ENCODE measurements at places on chromosomes 7 and 10. TPM values are rescaled to one million over a fixed set of nuclear protein-coding genes. Genes with fewer than 3 reads are reported as not detected.

DNA sequence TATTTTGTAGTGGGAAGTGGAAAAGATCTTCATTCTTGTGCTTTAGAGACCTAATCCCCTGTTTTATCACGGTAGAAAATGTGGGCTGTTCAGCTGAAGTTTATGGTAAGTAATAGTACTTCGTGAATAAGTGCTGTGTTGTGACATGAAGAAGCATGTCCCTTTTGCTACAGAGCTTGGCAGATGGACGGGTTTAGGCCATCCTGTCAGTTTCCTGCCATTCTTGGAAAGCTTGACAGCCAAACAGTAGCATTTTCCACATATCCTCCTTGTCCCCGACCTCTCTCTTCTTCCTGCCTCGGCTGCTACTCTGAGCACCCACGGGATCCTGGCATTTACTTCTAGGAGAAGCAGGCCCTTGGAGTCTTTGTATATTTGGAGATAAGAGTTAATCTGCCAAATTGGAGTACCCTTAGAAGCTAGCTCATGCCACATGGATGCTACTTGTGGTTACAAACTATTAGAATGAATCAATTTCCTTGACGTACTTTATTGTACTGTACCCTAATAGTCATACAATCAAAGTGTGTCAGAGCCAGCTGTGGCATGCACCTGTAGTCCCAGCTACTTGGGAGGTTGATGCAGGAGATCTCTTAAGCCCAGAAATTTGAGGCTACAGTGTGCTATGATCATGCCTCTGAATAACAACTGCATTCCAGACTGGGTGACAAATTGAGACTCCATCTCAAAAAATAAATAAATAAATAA is 39.2 kb downstream of the PNLIPRP3 start:
- no peak for DNase-seq

- no peak for DNase-seq
Measured at GRCh38 chr10:75586814-75587213, 155.4 kb downstream of the LRMDA start.

DNA sequence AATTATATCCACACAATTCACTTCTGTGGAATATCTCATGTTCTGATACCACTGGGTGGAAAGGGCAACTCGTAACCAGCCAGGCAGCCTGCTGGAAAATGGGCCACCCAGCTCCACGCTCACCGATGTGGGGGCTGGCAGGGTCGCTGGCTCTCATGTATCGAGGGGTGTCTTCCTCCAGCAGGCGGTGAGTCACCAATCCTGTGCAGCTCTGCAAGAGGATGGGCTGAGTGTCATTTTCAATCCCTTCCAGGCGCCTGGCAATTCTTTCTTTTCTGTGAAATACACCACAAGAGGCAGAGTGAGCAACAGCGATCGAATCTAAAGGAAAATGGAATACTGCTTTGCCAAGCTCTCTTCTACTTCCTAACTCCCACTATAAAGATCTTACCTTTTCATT is 80.1 kb downstream of the SVIL start:
- DNase-seq: no peak

DNA sequence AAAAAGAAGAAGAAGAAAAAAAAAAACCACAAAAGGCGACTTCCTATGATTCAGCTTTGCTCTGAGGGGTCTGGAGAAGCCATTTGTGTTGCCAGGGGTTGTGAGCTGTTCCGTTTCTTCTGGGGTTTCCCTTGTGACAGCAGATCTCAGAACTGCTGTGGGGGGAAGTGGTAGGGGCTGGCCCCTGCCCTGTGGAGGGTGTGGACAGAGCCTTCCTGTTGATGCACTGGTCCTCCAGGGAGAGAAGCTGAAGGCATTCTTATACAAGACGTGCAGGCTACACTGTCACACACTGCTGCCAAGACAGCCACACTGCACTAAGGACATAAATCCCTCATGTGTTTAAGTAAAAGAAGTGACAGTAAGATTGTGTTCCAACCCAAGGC is 17.3 kb upstream of the CSGALNACT2 start:
- no peak for DNase-seq

DNA sequence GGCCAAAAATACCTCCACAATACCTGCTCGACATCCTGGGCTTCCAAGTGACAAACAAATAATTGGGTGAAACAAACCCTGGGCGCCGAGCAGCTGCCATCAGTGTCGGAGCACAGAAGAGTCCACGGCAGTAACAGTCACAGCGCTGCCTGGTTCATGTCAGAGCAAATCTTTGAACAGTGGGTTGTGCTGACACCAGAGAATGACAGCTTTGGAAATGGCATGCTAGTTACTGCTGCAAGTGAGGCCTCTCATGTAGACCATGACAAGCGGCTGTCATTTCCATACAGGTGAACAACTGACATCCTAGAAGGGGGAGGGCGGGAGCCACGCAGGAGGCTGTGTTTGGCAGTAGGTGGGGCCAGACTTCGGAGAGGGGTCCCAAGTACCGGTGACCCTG is 420.5 kb upstream of the GALNT17 start:
- no peak for DNase-seq

DNA sequence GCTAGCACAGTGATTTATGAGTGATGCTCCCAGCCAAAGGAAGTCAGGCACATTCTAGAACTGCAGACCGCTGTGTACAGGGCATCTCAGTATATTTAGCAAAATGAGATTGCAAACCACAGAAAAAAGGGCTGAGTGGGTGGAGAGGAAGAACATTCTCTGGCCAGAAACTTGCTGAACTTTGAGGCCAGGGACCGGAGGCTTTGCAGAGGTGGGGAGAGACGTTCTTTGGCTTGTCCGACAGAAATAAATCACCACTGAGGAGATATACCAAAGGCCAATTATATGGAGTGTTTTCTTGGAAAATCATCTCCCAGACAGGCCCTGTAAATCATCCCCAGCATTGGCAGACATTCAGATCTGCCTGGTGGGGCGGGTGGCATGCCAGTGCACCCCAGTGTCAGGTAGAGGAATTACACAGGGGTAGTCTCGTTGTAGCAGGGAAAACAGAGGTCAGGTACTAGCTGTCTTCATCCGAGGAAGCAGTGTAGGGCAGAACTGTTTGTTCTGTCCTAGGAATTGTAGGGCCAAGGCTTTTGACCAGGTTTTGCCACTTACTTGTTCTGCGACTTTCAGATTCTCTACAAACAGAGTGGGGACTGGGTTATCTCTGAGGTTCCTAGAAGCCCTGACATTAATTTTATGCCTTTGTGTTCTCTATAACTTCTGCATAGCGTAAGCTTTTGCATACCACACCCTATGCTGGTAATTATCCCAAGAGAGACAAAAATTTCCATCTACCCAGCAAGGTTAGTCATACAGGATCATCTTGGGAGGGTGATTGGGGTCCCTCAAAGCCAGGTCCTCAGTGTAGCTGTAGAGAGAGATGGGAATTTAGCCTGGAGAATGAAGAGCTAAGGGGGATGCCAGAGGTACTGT is 655.6 kb downstream of the LRMDA start:
- DNase-seq: no peak

SEC61G gene
- 295 TPM for total RNA-seq

DRGX gene
- not detected for total RNA-seq

FAM149B1 gene
- 4.3 TPM for total RNA-seq

DNA sequence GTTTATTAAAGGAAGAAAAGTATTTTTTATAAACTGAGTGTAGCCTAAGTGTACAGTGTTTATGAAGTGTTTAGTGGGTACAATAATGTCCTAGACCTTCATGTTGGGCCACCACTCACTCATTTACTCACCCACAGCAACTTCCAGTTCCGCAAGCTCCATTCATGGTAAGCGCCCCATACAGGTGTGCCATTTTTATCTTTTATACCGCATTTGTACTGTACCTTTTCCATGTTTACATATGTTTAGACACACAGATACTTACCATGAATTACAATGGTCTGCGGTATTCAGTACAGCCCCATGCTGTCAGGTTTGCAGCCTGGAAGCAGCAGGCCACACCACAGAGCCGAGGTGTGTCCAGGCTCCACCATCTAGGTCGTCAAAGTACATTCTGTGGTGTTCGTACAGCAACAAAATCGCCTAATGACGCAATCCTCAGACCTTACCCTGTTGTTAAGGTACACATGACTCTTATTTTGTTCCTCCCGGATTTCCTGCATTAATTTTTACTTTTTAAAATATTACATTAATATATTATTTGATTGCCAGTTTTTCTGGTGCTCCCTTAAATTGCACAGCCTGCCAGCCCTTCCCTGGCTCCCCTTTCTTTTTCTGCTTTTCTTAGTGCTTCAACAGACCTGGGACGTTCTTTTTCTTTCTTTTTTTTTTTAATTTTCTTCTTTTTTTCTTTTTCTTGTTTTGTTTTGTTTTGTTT is 881 bp upstream of the SSBP1 start:
- peak; percentile 10 for DNase-seq
